Stimulated activated CD4-positive, alpha-beta T cell treated with anti-CD3 and anti-CD28 coated beads, Interleukin-12 subunit alpha, Interleukin-12 subunit beta, amount 100 ng/mL, for 4 hours (primary cell): ENCODE measurements at places on chromosomes 4 and X.

DNA sequence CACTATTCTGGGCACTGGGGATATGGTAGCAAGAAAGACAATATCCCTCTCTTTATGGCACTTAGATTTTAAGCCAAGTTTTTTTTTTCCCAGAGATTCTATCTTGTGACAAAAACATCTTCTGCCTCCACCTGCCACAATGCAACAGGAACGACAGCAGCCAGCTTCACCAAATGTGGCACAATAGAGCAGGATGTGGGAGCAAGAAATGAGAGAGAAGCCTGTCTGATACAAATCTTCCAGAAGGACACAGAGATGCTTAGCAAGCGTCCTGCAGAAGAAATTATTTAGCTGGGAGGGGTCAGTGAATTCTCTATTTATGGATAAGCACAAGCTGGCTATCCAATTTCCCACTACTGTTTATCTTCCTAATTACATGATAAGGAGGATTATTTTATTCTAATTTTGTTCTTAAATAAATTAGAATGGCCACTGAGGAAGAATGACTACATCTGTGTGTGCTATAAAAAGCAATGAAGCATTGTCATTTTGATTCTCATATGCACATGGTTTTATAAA is 27.1 kb upstream of the ZNF330 start:
- no peak for DNase-seq

DNA sequence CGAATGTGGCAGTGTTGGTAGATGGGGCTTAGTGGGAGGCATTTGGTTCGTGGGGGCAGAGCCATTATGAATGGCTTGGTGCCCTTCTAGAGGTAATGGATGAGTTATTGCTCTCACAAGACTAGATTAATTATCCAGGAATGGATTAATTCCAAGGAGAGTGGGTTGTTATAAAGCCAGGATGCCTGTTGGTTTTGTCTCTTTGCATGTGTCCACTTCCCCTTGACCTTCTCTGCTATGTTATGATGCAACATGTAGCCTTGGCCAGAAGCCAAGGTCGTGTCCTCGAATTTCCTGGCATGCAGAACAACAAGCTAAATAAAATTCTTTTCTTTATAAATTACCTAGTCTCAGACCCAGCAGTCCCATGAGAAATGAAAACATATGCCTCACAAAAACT is 111.2 kb upstream of the PLS3 start:
- no peak for DNase-seq

DNA sequence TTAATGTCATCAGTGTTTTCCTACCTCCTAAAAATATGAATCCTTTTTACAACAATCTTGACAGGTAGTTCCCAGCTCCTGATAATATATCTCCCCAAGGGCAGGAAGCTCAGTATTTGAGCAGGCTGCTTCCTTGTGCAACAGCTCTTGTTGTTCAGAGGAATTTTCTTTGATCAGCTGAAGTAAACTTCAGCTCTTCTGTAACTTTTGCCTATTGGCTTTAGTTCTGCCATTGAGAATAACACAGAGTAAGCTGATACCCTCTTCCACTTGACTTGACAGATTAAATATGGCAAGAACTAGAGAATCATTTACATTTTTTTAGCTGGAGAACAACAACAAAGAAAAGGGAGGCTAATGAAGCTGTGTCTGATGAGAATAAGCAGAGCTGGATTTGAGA is 75.2 kb downstream of the LUZP4 start:
- no peak for DNase-seq

DNA sequence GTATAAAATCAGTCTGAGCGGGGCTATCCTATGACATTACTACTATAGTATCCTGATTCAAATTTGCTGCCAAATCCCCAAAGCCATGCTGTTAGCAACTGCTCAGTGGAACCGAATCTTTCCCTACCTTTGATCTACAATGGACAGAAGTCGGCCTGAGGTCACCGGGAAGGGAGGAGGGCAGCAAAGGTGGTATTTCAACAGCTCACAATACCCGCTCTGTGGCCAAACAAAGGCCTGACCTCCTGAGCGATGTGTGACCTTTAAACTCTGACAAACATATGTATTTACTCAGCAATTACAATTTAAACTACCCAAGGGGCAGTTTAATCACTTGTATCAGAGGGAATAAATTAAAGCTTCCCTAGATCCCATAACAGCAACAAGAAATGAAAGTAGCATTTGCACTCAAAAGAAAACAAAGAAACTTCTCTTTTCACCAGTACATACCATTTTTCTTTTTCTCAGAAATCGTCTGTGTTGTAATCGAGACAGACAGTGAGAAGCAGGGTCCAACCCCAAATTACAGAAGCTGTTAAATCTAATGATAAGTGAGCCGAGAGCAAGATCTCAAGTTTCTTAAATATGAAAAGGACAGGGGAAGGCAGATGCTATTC is 11.6 kb upstream of the TMEM128 start:
- DNase-seq, result no peak

DNA sequence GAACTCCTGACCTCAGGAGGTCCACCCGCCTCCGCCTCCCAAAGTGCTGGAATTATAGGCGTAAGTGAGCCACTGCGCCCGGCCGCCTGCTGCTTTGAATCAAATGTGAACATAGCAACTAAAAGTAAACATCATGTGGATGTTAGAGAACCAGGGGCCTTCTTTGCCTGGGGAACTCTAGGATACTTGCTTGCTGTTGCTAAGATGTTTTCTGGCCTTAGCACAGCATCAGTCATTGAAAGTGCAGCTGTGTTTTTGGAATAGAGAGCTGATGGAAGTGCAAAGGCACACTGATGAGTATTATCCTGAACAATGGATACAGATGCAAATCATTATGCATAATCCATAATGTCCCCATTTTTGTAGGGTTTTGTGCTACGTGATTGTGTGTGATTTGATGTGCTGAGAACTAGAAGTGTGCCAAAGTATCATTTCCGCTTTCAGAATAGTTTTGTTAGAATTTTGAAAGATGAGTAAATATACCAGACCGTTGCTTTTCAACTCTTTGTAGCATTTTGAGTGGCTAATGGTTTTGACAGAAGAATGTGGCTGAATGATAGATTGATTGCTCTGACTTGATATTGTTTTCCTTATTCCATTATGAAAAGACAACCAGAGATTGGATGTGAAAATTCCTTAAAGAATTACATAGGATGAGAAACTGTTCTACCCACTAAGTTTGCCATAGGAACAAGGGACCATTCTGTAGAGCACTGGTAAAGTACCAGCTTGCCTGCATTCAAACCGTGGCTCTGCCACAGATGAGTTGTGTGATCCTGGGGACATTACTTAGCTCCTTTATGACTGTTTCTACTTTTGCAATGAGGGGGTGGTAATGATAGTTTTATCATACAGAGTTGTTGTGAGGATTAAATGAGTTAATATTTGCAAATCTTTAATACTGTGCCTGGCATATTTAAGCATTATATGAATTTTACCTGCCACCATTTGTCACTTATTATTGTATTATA is 74.7 kb downstream of the REPS2 start:
- DNase-seq, result no peak

DNA sequence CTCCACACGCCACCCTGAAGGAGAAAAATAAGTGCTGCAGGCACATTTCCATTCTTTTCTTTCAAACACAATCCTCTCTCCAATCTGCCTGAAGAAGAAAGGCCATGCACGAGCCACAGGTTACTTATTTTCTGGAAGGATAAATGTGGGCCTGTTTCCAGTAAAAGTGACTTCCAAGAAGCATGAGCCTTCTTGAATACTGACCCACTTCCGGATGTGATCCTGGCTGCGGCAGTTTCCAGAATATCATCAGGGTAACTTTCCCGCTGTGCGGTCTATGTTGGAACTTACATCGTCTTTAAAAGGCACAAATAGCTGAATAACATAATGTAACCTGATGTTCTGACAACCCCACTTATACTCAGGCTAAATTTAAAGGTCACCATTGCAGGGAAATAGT is 66.3 kb upstream of the TAPT1 start:
- DNase-seq, result no peak

- no peak for DNase-seq
Measured at GRCh38 chrX:105375816-105376215, 155.3 kb upstream of the TEX13A start.

DNA sequence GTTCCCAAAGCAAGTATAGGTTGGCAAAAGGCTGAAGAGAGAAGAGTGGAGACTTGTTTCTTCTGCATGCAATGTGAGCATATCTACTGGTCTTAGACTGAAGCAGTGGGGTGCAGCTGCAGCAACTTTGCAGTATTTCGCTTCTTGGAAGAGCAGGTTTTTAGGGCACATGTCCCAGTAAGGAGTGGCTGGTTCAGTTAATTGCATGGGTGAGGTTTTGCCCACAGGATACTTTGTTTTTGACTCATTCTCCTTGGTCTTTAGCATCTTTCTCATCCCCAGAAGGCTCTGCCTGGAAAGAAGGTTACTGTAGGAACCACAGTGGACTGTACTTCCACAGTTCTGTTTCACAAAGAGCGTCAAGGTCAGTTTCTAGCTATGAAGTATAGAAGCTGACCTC is 68.0 kb upstream of the NR3C2 start:
- no peak for DNase-seq

- no peak for DNase-seq
Measured at GRCh38 chrX:154317391-154317995, 21.9 kb downstream of the TKTL1 start.

GRCh38 chr4:100986360-100986868 is 360.9 kb downstream of the PPP3CA start:
- no peak for DNase-seq

GRCh38 chr4:147620315-147620714 is 3.1 kb downstream of the TMEM184C start:
- no peak for DNase-seq

DNA sequence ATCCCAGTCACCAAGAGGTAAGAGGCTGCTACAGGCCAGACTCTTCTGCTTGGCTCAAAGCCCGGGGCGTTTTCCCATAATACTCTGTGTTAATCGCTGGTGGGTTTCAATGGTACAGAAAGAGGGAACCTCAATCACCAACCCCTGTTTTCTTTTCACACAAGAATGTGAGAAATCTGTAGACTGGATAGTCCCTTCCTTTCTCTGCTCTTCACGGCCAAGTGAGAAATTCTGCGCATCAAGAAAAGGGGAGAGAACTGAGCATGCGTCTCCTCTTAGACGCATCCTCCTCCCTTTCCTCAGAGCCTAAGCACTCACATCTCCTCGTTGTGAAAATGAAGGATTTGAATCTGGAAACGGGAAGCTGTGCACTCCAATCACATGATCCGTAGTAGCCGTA is 64.7 kb downstream of the CLNK start:
- DNase-seq, result no peak

GRCh38 chr4:39852636-39853035 is 125.1 kb downstream of the PDS5A start:
- DNase-seq, result no peak

- no peak for DNase-seq
Measured at GRCh38 chr4:119962631-119963030, 104.0 kb downstream of the MAD2L1 start.

GRCh38 chrX:118963159-118963558 is 11.3 kb upstream of the LONRF3 start:
- no peak for DNase-seq

- no peak for DNase-seq
Measured at GRCh38 chrX:115906881-115907280, 263.7 kb upstream of the AGTR2 start.

DNA sequence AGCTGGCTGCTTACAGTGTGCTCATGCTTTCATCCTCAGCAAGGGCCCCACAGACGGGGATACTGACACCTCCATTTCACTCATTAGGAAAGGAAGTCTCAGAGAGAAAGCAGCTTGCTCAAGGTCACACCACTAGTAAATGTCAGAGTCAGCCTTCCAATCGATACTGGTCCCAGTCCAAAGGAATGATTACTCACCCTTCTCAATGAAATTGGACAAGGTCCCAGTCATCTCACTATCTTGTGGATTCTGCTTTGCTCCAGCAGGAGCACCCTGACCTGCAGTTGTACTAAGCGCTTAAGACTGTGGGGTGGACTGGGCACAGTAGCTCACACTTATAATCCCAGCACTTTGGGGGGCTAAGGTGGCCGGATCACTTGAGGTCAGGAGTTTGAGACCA is 132.2 kb upstream of the SLC34A2 start:
- DNase-seq, result no peak

DNA sequence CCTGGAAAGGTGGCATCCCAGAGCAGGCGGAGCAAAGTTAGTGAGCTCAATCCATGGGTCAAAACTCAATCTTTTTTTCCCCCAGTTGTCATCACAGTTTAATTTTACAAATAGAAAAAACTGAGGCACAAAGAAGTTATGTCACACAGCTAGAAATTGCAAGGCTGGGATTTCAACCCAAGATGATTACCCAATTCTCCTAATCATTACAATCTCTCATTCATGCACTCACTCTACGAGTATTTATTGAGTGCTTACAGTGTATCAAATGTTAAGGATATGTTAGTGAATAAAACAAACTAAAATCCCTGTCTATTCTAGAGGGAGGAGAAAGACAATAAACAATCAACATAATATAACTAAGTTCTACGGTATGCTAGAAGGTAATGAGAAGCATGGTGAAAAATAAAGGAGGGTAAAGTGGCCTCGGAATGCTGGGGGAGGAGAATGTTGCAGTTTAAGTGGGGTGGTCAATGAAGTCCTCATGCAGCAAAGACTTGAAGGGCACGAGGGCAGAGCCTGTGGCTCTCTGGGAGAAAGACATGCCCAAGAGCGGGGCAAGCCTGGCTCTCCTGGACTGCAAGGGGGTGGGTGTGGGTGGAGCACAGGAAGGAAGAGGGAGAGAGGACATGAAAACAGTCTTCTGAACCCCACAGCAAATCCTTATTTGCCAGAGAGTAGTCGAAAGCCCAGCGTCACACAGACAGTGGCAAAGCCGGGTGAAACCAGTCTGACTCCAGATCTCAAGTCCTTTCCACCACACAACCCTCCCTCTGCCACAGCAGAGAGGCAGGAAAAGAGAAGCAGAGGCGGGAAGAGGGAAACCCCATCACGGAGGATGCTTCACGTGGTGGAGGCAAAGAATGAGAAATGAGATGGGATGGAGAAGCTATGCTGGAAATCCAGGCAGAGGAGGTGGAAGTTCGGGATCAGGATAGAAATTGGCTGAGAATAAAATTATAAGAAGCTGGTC is 48.3 kb downstream of the RAB33B start:
- DNase-seq, result no peak

DNA sequence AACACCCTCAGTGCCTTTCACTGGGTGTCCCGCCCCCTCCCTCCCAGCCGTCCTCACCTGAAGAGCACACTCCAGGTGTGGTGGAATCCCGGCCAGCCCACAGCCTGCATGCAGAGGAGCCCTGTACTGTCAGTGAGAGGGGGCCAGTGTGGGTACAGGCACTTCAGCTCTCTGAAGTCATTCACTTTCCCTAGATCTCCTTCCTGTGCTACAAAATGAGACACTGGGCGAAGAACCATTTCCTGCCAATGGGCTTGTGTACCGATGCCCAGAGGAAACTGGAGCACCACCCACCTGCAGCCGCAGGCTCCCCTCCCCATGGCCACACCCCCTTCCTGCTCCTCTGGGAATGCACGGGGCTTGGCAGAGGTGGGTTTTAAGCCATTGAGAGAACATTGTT is 73.9 kb upstream of the C4orf50 start:
- no peak for DNase-seq

DNA sequence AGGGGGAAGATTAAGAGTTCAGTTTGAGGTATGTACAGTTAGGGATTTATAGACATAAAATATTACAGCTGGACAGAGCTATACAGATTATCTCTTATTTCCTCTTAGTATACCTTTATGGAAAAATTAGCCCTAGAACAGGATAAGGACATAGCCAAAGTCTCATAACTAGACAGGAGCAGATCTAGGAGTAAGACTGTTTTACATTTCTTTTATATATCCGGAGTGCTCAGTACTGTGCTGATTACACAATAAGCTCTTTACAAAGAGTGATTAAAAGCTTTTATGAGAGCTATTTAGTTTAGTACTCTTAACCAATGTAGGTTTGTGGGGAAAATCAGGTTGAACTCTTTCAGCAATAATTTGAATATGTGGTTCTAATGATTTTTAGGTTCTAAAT is 105.8 kb downstream of the TBX22 start:
- DNase-seq, result no peak

GRCh38 chr4:185346975-185347601 is 48.6 kb downstream of the LRP2BP start:
- no peak for DNase-seq
